ENCODE measurements at places on chromosomes 12 and 14.

DNA sequence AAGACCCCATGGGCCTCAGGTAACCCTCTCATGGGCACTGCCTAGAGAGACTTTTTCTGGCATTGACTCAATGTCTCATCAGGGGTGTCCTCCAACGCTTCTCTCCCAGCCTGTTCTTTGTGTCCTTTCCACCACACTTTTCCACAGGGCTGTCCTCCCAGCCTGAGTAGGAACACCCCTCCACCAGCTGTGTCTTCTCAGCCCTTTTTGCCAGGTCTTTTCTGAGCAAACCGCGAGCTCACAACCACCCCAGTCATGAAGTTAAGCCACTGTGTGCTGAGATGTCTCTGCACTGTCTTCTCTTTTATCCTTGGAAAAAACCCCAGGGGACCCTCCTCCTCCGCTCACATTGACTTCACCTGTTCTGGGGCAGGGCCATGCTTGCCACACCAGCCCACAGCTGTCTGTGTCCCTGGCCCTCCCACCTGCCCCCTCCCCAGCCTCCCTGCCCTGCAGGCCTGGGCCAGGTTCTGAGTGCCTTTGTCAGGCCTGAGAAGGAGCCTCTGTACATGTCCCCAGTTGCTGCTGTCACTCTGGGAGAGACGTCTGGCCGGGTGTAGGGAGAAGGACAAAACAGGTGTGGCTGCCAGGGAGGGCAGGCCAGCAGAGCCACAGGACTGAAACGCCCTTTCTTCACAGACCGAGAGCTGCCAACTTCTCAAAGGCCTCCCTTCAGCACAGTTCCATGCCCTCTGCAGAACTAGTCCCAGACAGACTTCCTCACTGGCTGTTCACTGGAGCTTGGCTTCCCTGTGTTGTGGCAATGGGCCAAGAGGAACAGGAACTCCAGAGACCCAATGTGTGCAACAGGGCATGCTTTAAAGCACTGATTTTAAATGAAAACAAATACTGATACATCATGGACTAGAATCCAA lies 50.5 kb upstream of the PNMA1 start:
- DNase-seq, result no peak

DNA sequence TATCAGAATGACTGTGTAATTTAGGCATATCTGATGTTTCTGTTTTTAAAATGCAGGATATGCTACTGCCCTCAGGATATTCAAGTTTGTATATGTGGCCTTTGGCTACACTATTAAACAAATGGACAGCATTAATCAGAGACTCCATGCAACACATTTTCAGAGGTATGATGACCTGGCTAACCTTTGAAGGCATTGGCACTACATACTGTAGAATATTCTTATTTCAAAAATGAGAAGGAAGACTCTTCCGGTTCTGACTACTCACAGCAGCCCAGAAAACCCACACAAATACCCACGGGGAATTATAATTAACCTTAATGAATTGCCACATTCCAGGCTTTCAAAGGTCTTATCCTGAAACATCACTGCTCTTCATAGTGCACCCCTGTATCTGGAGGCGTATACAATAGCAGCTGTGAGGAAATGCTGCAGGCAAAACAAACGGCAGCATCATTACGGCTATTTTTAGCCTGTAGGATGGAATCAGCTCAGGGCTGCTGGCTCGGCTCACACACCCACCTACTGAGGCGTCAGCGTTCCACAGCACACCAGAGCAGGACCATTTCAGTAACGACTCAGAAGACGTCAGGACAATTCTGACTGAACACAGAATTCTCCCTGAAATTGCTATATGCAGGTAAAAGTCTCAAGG lies 648.5 kb downstream of the RPS29 start:
- no peak for DNase-seq

DNA sequence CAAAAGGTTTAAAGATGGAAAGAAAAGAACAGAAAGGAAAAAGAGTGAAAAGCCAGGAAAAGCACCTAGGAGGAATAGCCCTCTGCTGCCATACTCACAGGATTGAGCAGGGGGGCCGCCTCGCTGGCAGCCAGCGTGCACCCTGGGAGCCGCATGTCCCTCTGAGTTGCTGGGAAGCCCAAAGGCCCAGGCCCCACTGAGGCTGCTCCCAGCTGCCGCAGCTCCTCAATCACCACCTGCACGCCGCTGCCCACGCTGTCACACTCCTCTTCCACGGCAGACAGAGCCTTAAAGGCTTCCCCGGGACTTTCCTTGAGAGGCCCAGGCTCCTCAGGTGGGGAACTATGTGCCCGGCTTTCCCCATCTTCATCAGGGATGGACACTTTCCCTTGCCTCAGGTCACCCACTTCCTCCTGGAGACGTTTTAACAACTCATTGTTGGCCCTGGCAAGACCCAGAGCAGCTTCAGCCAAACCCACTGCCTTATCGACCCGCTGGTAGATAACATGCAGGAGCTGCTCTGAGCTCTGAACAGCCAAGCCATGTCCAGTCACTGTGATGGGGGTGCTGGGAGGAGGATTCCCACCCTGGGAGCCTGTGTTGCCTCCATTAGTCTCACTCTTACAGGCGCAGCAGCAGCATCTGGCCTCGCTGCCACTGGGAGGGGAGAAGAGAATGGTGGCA lies 11.5 kb downstream of the C14orf93 start:
- no peak for DNase-seq

DNA sequence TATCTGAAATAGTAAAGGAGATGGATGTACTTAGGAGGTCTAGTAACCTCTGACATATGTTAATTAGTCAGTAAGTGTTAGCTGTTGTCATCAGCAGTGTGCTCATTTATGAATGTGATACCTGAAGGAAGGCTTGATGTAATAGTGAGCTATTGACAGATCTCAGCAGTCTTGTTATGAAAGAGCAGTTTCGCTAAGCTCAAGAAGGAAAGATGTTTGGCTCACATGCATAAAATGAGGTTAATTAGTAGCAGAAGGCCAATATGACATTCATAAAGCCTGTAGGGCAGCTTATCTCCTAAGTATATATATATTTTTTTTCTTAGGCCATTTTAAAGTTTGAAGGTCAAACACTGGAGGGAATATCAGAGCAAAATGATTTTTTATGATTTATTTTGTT lies 2.8 kb downstream of the FAM234B start:
- DNase-seq, result no peak

- no peak for DNase-seq
Measured at GRCh38 chr12:37672655-37673260, 643.8 kb upstream of the ALG10B start.
